CD4-positive, alpha-beta T cell treated with Interferon gamma for 1 hour (primary cell): ENCODE measurements at places on chromosomes 4 and X.

GRCh38 chr4:58225460-58225859 lies 1115.3 kb upstream of the IGFBP7 start:
- DNase-seq, result no peak

DNA sequence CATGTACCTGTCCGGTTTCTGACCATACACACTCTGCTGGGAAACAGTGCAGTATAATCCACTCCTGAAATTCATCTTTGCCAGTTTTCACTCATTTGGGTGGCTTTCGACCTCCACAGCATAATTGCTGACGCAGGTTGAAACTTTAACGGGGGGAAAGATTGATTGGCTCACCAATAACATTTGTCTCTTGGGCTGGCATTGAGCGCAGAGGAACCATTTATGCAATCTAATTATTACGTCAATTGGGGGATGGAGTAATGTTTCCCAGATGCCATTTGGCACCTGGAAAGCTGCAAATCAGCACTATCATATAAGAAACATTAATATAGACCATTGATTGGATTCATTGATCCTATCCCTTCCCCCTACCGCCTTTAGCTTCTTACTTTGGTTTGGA lies 24.1 kb upstream of the ARHGAP36 start:
- no peak for DNase-seq

DNA sequence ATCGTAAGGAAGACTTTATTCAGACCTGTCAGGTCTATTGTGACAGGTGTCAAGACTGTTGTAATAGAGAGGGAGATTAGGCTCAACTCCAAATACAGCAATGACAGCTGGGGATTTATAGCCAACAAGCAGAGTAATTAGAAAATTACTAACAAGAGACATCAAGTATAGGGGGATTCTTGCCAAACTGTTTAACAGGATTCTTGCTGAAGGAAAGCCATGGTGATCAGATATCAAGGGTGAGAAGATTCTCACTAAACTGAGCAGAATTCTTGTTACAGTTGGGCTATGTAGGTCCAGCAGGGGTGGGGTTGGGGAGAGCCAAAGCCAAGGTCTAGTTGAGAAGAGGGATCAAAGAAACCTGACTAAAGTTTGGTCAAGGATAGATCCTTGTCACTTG lies 461.0 kb upstream of the GALNT7 start:
- DNase-seq, result no peak

- no peak for DNase-seq
These were observed 115.2 kb downstream of the ENPP6 start for GRCh38 chr4:184102488-184102887.

GRCh38 chr4:67393699-67394281 lies 151.5 kb downstream of the CENPC start:
- no peak for DNase-seq

DNA sequence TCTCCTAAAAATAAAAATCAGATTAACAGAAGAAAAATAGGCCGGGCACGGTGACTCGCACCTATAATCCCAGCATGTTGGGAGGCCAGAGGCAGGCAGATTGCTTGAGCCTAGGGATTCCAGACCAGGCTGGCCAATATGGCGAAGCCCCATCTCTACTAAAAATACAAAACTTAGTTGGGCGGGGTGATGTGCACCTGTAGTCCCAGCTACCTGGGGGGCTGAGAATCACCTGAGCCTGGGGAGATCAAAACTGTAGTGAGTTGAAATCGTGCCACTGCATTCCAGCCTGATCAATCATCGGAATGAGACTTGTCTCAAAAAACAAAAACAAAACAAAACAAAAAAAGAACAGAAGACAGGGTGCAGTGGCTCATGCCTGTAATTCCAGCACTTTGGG lies 32.8 kb upstream of the NOCT start:
- no peak for DNase-seq

DNA sequence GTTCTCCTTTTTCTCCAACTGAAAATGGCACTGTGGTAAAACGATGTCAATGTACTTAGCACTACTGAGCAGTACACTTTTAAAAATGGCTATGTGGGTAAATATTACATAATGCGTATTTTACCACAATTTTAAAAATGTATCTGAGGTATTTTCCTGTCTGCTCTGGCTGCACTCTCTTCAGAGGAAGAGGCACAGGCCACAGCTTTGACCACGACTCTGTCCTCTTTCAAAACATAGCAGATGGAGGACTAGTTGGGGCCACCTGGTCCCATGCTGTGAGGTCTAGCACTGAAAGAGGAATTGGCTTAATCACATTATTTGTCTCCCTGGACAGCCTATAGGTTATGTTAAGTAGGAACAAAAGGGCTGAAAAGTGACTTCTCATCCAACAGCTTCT lies 5.2 kb downstream of the KCNE5 start:
- DNase-seq, result no peak

DNA sequence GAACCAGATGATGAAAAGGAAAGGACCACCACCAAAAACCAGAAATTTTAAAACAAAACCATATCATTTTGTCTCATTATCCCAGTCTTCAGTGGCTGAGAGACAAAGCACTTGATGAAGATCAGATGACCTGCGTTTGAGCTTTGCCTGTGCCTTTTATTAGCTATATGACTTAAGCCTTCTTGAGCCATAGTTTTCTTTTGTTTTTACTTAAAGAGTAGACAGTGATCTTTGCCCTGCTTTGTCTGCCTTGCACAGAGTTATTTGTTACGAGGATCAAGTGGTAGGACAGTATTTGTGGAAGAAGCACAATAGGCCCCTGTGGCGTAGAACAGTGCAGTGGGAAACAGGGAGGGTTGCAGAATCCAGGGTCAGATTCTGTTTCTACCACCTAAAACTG lies 89.9 kb downstream of the SLC10A6 start:
- no peak for DNase-seq

DNA sequence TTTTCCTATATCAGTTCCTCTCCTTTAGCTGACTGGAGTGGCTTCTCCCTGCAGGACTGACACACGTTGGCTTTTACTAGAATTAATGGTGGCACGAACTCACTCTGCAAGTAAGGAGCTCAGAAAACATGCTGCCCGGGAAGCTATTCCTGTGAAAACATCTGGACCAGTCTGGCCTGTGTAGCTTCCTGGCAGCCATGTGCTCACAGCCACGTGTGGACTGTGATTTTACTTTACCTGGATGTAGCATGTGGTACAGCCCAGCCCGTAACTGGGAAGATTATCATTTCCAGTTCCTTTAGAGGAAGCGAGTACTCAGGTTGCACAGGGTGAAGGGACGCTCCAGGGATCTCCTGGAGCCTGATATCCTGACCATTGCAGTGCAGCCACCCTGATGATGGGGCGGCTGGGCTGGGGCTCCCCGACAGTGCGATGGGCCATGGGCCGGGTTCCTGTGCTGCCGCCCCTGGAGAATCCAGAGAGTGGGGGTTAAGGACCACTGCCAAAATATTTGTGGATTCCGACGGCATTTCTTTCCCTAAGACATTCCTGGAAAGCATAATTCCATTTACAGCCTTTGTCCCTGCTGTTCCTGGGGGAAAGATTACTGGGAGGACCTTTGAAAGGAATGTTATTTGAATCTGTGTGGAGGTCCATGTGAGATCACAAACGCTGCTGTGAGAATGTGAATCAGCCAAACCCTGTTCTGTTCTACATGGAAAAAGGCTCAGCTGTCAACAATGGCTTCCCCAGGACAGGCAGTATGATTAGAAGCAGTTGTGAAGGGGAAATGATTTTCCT lies 35.0 kb downstream of the PROM1 start:
- no peak for DNase-seq

- no peak for DNase-seq
These were observed 91.5 kb upstream of the UNC5C start for GRCh38 chr4:95640311-95640710.

DNA sequence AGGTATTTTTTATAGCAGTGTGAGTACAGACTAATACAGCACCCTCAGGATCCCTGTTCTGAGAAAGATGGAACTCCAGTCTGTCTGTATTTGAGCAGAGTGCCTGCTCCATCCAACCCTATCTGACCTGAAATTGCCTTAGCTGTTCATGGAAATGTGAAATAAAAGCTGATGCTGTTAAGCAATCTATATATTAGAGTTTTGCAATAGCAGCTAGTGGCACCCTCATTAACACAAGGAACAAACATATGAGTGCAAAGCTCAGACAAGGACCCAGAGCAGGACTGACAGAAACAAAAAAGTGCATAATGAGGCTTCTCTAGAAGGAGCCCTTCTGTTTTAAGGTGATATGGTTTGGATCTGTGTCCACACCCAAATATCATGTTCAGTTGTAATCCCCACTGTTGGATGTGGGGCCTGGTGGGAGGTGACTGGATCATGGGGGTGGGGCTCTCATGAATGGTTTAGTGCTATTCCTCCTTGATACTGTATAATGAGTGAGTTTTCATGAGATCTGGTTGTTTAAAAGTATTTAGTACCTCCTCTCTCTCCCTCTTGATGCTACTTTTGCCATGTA lies 272.9 kb upstream of the KLF3 start:
- no peak for DNase-seq

DNA sequence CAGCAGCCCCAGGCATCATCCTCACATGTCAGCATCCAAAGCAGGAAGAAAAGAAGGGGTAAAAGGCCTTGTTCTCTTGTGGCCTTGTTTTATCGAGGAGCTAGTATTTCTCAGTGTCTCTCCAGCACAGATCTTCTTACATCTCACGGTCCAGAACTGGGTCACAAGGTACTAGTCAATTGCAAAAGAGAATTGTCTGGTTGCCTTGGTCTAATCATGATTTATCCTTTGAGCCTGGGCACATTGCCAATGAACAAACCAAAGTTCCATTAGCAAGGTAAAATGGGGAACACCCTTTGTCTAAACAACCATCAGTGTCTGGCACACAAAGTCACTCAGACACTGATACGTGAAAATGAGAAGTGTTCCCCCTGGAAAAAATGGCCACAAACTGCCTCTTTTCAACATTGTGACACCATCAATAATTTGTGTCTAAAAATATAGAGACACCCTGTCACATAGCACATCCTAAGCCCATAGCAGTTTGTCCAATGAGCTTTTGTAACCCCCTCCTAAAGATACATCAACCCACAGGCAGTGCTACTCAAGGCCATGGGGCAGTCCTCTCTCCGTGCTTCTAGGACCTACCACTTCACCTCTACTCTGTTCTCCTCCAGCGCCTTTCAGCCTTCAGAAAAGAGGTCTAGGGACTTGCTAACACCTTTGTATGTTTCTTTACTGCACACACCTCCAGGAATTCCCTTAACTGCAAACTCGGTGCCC lies 534.4 kb downstream of the MID1IP1 start:
- no peak for DNase-seq

GRCh38 chr4:146099585-146099984 lies 75.9 kb upstream of the LSM6 start:
- no peak for DNase-seq

- DNase-seq, result no peak
These were observed 68.2 kb downstream of the MRPL1 start for GRCh38 chr4:77930876-77931275.

DNA sequence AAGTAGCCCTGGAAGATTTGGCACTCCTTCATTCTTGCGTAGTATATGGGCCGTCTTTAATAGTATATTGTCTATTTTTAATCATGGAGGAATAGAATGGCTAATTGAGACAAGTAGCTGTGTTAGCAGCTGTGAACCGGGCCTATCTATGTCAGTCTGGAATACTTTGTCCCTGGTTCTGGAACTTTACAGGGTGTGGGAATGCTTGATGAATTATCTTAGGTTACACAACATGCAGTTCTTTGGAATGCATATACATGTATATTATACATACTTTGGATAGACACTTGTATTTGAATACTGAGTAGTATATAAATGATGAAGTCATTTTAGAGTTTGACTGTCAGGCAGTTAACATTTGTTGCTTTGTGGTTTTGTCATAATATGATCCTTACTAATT lies 37.4 kb downstream of the PDLIM5 start:
- DNase-seq, result no peak

GRCh38 chrX:150643271-150643670 lies 49.9 kb upstream of the MTMR1 start:
- no peak for DNase-seq

DNA sequence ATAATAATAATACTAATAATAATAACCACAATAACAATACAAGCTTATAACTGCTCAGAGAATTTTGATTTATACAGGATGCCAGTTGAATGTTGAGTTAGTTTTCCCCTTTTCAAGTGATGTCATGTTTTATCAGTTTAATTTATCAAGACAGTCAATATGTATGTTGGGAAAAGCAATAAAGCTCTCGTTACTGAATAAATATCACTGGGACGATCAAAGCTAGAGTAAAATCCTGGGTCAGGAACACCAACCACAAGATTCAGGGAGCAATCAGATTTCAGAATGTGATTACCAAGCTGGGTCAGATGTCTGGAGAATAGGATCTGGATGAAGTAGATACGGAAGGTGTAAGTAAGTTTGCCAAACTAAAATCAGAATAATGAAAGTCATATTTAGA lies 179.6 kb downstream of the GRID2 start:
- no peak for DNase-seq

GRCh38 chr4:112311516-112311915 lies 14.3 kb downstream of the ALPK1 start:
- no peak for DNase-seq

DNA sequence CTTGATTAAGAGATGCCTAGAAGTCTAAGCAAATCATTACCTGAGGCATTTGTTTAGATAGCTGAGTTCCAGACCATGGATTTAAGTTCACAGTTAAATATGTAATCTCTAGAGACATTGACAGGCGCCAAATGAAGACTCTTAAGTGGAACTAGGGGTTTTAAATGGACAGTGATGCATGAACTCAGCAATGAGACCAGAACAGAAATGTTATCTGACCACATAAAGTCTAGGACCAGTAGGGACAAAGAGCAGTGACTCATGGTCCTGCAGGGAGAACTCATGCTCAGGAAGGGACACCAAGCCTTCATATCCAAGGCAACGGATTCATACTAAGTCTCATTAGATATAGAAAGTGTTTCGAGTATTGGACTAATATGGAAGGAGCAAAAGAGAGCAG lies 152.3 kb downstream of the PPARGC1A start:
- DNase-seq, result no peak

- no peak for DNase-seq
These were observed 39.0 kb downstream of the GUCY1A1 start for GRCh38 chr4:155705664-155706063.

DNA sequence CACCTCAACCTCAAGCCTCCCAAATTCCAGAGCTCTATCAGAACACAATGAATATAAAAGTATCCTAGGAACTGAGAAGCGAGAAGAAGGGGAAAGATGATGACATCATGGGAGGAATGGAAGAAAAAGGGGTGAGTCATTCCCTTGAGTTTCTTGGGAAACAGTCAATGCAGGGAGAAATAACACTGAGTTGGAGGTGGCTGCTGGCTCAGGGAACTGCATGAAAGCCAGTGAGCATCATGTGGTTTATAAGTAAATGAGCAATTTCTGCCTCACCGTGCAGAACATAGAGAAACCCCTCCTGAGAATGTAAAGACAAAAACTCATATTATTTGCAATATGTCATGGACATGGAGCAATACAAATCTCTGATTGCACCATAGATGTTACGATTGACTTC lies 73.3 kb downstream of the SHOX start:
- DNase-seq, result no peak

- DNase-seq, result no peak
These were observed 4.5 kb downstream of the DDX60L start for GRCh38 chr4:168475745-168476144.

DNA sequence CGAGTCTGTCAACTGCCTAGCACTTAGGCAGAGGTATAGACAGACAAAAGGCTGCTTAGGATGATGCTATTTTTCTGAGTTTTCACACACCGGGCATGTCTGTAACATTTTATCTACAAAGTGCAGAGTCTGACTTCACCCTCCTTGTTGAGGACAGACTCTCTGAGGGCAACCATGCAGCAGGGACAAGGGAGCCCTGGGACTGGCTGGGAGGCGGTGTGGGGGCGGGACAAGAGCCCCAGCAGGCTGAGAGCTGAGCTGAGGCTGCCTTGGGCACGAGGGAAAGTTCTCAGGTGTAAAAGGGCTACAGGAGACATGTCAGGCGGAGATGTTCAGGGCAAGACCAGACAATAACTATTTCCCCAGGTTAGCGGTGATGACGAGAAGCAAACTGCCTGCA lies 81.6 kb downstream of the GATB start:
- DNase-seq, result no peak
